ENCODE measurements at places on chromosomes 2 and 18.

- no peak for DNase-seq
- no peak overlapping the region for H3K27ac ChIP-seq
- peaks cover 6% of the 10 kb centered on the region for H3K27me3 ChIP-seq
- no peaks in the 10 kb centered on the region for H3K4me1 ChIP-seq
These were observed 18.3 kb upstream of the ANKRD53 start for GRCh38 chr2:70959851-70960832.

DNA sequence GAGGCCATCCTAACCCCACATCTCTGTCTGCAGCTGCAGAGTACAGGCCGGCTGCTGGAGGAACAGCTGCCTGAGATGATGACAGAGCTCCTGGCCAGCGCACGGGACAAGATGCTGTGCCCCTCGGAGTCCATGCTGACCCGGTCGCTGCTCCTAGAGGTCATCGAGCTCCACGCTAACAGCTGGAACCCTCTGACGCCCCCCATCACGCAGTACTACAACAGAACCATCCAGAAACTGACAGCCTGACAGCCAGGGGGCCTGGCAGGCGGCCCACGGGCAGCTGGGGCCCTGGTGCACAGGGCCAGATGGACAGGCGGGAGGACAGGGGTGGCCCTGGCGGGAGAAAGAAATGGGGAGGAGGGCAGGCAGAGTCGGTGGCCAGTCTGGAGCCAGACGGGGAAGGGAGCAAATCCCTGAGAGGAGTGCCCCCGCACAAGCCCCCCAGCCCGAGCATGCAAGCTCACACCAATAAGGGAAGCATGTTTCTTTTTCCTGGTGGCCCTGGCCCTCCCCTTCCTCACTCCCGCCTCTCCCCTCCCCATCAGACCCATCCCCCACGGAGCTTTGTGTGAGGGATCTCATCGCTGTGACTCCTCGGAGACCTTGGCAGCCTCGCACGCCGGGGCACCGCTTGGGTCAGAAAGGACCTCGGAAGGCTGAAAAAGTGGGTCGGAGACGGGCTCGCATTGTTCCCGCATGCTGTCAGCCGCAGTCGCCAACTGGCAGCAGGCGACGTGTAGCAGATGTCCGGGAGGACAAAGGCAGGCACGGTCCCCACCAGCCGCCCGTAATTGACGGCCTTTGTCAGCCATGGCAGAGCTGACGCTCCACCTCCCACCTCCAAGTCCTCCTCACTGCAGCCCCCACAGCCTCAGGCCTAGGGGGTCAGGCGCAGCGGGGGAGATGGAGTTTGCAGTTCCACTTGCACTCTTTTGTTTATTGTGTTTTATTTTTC is 91.2 kb downstream of the SMAD7 start:
- DNase-seq, result peak; percentile 89
- H3K4me3 ChIP-seq, result no peak overlapping the region
- H3K36me3 ChIP-seq, result no peaks in the 10 kb centered on the region
- H3K27me3 ChIP-seq, result no peaks in the 10 kb centered on the region
- peak overlapping the region; percentile 10 for H3K27ac ChIP-seq

DNA sequence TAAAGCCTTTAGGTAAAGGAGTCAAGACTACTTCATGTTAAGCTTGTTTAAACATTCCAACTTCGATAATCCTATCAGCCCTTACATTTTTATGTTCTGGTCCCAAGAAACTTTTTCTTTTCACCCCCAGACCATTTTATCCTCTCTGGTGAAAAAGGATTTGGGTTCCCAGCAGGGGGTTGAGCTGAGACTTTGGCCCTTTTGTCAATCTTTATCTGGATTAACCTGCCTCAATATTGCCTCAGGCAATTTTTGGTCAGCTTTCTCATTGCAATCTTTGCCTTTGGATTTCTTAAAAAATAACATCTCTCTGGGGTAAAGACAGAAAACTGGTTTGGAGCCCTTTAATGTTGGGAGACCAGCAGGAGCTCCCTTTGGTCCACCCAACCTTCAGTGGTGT is 33.9 kb upstream of the CSRNP3 start:
- peaks cover 8% of the 10 kb centered on the region for H3K4me1 ChIP-seq
- DNase-seq, result peak; percentile 81
- H3K4me3 ChIP-seq, result no peak overlapping the region
- H3K27me3 ChIP-seq, result no peaks in the 10 kb centered on the region
- H3K36me3 ChIP-seq, result no peaks in the 10 kb centered on the region
- H3K27ac ChIP-seq, result no peak overlapping the region

DNA sequence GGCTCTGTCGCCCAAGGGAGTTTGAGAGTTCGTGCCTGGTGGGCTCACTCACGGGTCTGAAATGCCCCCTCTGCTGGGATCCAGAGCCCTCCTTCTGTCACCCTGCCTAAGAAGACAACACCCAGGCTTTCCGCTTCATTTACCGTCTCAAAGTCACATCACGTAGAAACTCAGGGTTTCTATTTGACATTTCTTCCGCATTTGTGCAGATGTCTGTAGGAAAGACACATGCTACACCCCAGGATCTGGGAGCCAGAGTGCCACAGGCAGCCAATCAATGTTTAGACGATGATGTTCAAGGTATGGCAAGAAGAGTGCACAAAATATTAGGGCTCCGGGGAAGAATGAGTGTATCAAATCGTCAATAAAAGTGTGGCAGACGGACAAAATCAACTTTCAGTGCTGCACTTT is 24.4 kb upstream of the ACKR3 start:
- DNase-seq, result no peak
- H3K27ac ChIP-seq, result no peak overlapping the region
- H3K27me3 ChIP-seq, result no peaks in the 10 kb centered on the region
- no peak overlapping the region for H3K4me3 ChIP-seq

- no peak overlapping the region for H3K27ac ChIP-seq
- DNase-seq, result peak; percentile 15
- no peak overlapping the region for H3K4me3 ChIP-seq
These were observed 1.4 kb upstream of the CD226 start for GRCh38 chr18:69948919-69949537.

DNA sequence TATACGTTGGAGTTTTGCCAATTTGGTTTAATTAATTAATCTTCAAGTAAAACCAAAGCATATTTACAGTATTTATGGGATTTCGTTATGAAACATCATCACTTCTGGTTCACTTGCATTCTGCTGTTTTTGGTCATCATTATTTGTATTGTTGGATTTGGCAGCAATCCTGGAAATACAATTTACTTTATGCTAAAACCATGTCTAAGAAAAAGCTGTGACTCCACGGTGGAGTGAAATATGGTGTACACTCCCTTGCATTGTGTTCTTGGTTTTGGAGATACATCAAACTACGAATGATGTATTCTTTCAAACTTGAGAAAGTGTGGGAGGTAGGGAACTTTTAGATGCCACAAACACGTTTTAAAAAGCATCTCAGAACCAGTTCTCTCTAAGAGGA is 106.4 kb downstream of the CTAGE1 start:
- H3K27me3 ChIP-seq, result no peaks in the 10 kb centered on the region
- no peak for DNase-seq
- H3K27ac ChIP-seq, result no peak overlapping the region
- no peaks in the 10 kb centered on the region for H3K4me1 ChIP-seq
- H3K36me3 ChIP-seq, result no peaks in the 10 kb centered on the region
- H3K4me3 ChIP-seq, result no peak overlapping the region

GRCh38 chr2:177572236-177572671 is 179.7 kb downstream of the AGPS start:
- no peaks in the 10 kb centered on the region for H3K36me3 ChIP-seq
- no peak for DNase-seq
- no peaks in the 10 kb centered on the region for H3K27me3 ChIP-seq
- H3K27ac ChIP-seq, result no peak overlapping the region

DNA sequence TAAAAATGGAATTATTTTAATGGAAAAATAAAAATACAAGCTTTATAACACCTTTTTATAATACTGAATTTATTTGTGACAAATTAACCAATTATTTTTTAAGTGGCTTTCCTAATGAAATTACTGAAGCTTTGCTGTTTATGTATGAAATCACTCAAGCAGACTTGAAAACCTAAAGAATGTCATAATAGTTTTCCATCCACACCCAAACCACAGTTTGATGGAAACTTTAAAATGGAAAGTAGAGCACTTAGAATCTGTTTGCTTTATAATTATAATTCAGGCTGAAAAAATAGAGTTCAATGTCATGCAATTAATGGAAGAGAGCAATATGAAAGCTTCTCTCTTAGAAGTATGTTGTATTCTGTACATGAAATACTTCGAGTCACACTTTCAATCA is 31.6 kb upstream of the WDR75 start:
- no peaks in the 10 kb centered on the region for H3K27me3 ChIP-seq
- H3K27ac ChIP-seq, result no peak overlapping the region
- H3K36me3 ChIP-seq, result no peaks in the 10 kb centered on the region
- no peaks in the 10 kb centered on the region for H3K4me1 ChIP-seq
- H3K4me3 ChIP-seq, result no peak overlapping the region

DNA sequence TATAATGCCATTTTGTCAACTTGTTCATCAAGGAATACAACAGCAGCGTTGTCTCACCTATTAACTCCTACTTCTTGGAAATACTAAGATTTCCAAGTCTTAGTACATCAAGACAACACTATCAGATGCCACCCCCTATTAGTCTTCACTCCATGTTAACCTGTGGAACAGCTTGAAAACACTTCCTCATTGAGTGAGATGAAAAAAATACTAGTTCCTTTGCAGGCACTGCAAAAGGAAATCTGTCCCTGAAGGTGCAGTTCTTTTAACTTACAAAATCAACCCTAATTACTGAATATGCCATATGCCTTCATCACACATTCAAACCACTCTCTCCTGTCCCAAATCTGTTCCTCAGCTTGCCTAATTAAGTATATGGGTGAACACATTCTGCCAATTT is 4.0 kb downstream of the CWC22 start:
- no peak for DNase-seq
- no peaks in the 10 kb centered on the region for H3K36me3 ChIP-seq
- no peaks in the 10 kb centered on the region for H3K27me3 ChIP-seq

GRCh38 chr2:191724015-191724414 is 46.1 kb downstream of the NABP1 start:
- H3K27me3 ChIP-seq, result no peaks in the 10 kb centered on the region
- H3K27ac ChIP-seq, result no peak overlapping the region
- no peaks in the 10 kb centered on the region for H3K4me1 ChIP-seq

GRCh38 chr2:3041841-3042600 is 335.6 kb downstream of the EIPR1 start:
- H3K4me3 ChIP-seq, result no peak overlapping the region
- no peaks in the 10 kb centered on the region for H3K36me3 ChIP-seq
- H3K27me3 ChIP-seq, result no peaks in the 10 kb centered on the region
- H3K4me1 ChIP-seq, result no peaks in the 10 kb centered on the region

DNA sequence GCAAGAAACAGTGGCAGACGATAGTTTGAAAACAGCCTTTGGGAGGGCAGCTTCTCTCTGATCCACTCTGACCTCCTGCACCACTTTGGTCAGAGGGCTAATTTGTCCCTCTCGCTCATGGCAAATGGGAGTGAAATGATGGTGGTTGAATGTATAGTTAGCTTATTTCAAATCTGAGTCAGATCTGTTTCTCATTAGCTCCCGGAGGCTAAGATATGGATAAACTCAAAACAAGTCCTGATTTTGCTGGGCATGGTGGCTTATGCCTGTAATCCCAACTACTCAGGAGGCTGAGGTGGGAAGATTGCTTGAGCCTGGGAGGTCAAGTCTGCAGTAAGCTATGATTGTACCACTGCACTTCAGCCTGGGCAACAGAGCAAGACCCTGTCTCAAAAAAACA is 145.0 kb downstream of the ALK start:
- H3K27ac ChIP-seq, result no peak overlapping the region
- H3K27me3 ChIP-seq, result no peaks in the 10 kb centered on the region
- no peak overlapping the region for H3K4me3 ChIP-seq
- H3K36me3 ChIP-seq, result no peaks in the 10 kb centered on the region
- no peak for DNase-seq

- peaks cover 5% of the 10 kb centered on the region for H3K4me1 ChIP-seq
- no peaks in the 10 kb centered on the region for H3K36me3 ChIP-seq
- H3K27ac ChIP-seq, result no peak overlapping the region
- DNase-seq, result peak; percentile 83
- H3K27me3 ChIP-seq, result no peaks in the 10 kb centered on the region
These were observed 15.4 kb downstream of the ARHGAP28 start for GRCh38 chr18:6744816-6745455.

DNA sequence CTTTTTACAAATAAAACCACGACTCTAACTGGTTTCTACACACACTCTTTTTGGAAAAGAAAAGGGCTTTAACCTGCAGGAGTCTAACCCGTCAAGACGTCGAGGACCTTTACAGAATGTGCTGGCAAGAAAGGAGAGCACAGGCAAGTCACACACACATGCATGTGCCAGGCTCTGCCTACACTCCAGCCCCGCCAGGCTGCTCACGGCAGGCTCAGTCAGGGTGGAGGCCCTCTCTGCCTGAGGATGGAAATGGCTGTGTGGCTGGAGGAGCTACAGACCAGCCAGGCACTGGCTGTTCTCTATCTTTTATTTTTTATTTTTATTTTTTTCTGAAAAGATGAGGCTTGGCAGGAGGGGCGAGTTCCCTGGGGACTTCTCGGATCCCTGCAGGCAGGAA is 10.2 kb downstream of the SIX3 start:
- DNase-seq, result peak; percentile 26
- H3K4me1 ChIP-seq, result peaks cover 7% of the 10 kb centered on the region
- H3K4me3 ChIP-seq, result no peak overlapping the region
- H3K27ac ChIP-seq, result no peak overlapping the region
- peaks cover 70% of the 10 kb centered on the region for H3K27me3 ChIP-seq

DNA sequence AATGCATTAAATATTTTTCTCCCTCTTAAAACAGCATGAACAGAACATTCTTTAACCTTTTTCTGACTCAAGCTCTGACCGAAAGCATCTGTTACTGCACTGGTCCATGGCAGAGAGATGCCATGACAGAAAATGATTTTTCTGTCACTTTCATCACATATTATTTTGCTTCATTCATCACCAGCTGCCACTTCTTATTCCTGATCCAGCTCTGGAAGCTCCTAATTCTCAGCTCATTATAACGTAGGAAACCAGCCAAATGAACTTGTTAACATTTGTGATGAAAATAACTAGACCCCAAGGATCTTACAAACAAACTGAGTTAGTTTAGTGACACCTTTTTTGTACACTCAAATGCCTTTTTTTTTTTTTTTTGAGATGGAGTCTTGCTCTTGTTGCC is 7.6 kb upstream of the CFLAR start:
- no peak for DNase-seq
- no peaks in the 10 kb centered on the region for H3K36me3 ChIP-seq
- no peak overlapping the region for H3K27ac ChIP-seq
- no peak overlapping the region for H3K4me3 ChIP-seq

Data from mesendoderm (in vitro differentiated cells).